Activated T-cell treated with anti-CD3 and anti-CD28 coated beads for 24 hours (primary cell): ENCODE measurements at places on chromosomes 1 and 21.
A peak's percentile ranks its signal among the peaks of the same experiment; 100 is the strongest.

GRCh38 chr21:37378700-37379139 is 12.1 kb downstream of the DYRK1A start:
- no peak for DNase-seq

GRCh38 chr1:33180911-33181890 is 642 bp downstream of the TRIM62 start:
- peak; percentile 62 for DNase-seq

- DNase-seq = no peak
These were observed 7.7 kb downstream of the C1orf226 start for GRCh38 chr1:162389021-162389818.

DNA sequence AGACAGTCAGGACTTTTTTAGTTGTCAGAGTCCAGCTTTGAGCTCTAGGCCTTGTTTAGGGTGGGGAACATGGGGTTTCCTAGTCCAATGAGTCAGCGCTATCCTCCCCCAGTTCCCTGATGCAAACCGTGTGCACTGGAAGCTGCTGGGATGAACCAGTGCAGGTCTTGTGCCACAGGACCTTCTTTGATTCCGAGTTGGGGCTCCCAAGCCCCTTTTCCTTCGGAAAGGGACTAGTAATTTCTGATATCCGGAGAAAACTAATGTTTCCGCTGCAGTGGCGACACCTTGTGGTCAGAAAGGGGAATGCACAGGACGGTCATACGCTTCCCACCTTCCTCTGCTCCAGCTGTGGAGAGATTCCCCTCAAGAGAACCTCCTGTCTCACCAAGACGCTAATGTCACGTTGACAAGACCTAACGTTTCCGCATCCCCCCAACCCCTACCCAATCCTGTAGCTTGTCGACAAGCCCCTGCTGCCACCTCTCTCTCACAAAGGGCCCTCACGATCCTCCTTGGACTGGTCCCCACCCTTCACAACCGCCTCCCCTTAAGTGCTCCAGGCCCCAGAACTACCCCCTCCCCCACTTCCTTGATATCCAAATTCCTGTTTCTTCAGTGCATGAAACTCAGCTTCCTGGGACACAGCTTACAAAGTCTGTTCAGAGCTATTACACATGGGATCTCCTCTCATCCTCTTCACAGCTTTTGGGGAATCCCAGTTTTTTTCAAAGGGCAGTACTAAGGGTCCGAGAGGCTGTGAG is 30.9 kb downstream of the GPA33 start:
- DNase-seq = peak; percentile 68

DNA sequence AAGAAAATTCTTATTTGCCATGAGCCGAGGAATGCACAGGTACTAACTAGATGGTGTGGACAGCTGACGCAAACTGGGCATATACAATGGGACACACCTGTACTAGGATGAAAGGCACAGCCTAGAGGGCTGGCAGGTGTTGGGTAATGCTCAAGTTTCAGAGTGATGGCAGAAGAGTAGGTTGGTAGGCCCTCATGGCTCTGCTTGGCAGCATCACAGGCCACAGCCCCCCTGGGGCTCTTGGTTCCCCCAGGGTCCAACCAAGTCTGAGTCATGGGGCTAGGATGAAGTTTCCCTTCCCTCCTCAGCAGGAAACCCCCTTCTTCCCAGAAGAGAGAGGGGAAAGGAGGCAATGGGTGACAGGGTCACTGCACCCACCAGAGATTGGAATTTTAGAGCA is 35.2 kb downstream of the SPEN start:
- no peak for DNase-seq

- DNase-seq = peak; percentile 38
These were observed 30.0 kb downstream of the LRRC3 start for GRCh38 chr21:44485254-44485793.

DNA sequence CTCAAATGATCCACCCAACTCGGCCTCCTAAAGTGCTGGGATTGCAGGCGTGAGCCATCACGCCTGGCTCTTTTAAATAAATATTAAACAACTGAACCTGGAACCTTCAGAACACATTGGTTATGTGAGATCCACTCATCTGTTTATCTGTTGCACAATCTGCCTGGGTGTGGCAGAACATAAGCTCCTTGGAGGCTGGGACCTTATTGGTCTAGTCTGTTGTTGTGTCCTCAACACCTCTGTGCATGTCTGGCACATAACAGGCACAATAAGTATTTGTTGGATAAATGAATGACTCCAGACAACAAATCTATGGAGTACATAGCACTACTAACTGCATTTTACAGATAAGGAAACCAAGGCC is 4.1 kb upstream of the NBL1 start:
- DNase-seq = no peak

- DNase-seq = peak; percentile 59
These were observed 10.9 kb upstream of the C4BPB start for GRCh38 chr1:207077470-207078377.

GRCh38 chr1:203025686-203026030 is 633 bp upstream of the PPFIA4 start:
- no peak for DNase-seq

- DNase-seq = no peak
These were observed 22.2 kb upstream of the DNAJC11 start for GRCh38 chr1:6723621-6724428.

DNA sequence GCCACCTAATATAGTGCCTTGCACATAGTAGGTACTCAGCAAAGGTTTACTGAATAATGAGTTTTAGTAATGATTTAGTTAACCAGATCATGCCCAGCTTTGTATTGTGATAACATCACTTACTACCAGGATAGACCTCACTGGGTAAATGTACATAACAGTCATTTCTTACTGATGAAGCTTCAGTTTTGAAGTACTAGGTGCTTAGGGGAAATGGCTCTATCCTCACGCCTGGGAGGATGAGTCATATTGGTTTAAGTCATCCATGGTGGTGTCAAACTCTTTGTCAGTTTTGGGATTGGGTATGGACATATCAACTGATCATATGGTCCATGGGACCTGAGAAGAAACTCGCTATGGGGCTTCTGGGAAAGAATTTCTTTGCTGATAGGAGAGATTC is 90.6 kb upstream of the USP24 start:
- no peak for DNase-seq

DNA sequence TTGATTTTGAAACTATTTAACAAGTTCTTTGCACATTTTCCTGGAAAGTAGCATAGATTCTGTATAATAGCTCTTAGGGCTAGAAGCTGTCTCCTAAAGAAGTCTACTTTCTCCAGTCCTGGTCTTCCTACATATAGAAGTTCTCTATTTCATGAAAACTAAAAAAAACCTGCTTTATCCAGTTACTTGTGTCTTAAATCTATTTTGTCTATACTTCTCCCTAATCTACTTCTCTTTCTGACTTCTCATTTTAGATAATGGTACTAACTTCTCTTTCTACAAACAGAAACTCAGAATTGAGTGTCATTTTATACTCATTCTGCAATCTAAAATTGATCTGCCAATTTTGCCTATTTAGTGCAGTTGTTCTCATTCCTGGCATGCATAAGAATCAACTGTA is 28.7 kb downstream of the PDE4B start:
- DNase-seq = no peak

DNA sequence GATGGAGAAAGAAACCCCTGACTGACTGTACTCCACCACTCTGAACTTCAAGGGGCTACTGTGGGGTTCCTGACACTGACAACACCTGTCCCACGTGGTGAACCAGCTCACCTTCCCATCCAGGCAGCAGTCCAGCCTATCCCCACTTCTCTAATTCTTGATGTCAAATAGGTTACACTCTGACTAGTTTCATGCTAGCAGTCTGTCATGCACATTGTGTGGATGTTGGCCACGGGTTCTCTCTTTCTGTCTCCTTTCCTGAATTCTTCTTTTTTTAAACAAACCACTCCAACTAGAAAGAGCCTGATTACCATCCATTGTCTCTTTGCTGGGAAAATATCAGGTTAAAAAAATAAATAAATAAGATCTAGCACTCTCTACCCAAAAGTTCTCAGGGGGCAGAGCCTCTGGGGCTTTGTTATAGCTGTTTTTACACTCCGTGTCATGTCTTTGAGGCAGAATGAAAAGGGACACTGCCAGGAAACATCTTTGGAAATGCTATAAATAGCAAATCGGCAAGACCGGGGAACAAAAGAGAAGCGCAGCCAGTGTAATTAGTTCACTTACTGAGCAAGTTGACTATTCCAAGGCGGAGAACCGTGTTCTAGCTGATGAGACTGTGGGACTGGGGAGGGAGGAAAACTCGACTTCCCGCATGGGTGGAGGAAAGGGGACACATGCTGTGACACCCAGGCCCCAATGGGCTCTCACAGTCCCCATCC is 356.1 kb downstream of the OMA1 start:
- DNase-seq = no peak

DNA sequence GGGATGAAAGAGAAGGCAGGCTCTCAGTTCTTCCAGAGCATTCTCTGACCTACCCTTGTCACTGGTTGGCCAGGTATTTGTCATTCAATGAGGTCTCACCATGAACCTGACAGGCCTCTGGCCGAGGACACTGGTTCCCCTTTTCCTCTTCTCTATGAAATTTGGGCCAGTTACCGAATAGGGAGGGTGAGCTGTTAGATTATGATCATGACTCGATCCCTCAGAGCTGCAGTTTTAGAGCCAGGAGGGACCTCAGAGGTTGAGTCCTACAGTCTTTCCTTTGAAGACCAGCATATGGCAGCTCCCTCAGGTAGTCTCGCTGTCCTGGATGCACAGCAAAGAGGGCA is 29.5 kb upstream of the CLSTN1 start:
- DNase-seq = no peak

DNA sequence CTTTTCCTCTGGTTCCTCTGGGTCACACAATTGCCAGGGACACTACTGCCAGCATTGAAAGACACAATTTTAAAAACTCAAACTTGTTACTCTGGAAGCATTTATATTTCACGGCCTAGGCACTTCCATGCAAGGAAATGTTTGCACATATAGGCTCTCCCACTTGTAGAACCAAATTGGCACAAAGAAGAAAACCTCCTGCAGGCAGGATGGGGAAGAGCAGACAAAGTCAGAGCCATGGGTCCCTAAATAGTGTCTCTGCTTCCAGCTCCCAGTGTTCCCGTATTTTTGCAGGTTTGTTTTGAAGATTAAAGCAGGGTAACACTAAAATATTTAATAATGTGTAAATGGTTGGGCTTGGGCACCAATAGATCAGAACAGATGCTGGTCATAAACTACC is 19.0 kb upstream of the ADGRL2 start:
- no peak for DNase-seq

GRCh38 chr1:230868736-230869385 is 540 bp upstream of the C1orf198 start:
- DNase-seq = no peak

DNA sequence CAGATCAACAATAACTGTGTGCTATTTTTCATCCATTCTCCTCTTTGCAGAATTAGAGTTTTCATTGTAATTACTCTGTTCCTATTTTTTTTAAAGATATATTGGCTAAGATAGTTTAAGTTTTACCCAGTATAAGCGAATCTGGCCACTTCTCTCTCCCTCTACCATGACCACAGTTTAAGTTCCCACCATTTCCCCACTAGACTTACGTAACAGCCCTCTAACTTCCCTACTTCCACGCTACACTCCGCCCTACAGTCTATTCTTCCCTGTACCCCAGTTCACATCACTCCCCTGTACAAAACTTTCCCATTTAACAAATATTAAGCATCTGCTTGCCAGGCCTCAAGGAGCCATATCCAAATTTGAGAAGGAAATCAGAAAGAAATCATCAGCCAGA is 16.5 kb downstream of the CTSK start:
- no peak for DNase-seq

DNA sequence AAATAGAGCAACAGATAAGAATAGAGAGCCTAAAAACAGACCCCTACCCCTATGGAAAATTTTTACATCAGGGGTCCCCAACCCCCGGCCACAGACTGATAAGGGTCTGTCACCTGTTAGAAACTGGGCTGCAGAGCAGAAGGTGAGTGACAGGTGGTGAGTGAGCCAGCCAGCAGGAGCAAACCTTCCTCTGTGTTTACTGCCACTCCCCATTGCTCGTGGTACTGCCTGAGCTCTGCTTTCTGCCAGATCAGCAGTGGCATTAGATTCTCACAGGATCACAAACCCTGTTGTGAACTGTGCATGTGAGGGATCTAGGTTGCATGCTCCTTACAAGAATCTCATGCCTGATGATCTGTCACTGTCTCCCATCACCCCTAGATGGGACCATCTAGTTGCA is 174.1 kb downstream of the FOXD2 start:
- no peak for DNase-seq

DNA sequence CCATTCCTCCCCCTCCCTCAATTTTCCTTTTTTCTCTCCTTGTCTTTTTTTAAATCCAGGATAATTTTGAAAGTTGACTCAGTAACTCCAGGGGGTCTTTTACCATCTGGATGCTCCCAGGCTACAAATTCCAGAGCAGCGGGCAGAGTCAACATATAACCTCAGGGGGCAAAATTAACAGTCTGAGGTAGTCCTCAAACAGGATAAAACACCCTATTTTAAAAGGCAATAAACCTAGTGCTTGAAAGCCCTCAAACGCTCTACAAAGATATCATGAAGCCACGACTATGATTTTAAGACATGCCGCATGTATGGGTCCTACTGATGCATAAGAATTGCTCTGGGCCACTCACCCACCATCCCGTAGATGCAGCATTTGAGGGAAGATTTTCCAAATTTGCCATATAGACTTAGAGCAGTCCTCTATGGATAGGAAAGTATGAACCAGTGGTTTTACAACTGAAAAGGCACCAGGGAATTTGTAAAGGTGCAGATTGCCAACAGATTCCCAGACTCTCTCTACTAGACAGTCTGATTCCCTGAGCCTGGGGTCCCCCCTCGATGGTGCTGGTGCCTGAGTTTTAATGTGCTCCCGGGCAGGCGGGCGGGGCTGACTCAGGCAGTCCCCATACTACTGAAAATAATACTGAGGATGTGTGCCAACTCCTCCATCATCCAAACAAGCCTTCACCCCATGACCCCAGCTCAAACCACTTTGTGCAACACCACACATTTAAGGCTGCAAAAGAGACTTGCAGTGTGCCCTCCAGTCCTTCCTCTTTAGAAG is 37.2 kb downstream of the PTPN14 start:
- no peak for DNase-seq

GRCh38 chr1:36968730-36969129 is 65.6 kb downstream of the GRIK3 start:
- DNase-seq = no peak

- DNase-seq = no peak
These were observed 493.7 kb upstream of the ZP4 start for GRCh38 chr1:238384381-238384780.

- DNase-seq = no peak
These were observed 14.3 kb downstream of the LEPR start for GRCh38 chr1:65434760-65435159.

DNA sequence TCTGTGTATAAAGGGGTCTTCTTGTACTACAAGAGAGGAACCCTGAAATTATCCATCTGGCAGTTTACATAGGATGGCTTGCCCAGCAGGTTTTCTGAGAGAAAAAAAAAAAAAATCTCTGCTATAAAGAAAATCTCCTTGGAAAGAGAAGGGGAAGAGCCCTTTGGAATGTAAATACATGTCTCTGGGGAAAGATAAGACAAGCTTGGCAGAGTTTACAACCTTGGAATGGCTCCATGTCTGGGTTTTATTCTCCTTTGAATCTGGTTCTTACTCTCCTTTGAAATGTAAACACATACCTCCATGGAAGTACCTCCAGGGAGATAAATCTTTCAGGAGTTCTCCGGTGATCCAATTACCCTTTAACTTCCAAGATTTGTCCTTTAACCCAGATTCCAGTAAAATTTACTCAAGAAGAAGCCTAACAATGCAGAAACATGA is 45.1 kb upstream of the DNAH14 start:
- DNase-seq = no peak

GRCh38 chr1:13801232-13801631 is 101.2 kb downstream of the PRDM2 start:
- no peak for DNase-seq
